Upper lobe of right lung (tissue), 1 donor: ENCODE measurements at places on chromosomes 2 and 18. TPM values are rescaled to one million over a fixed set of nuclear protein-coding genes. Genes with fewer than 3 reads are reported as not detected.

The TEX44 gene
- not detected for total RNA-seq

The TMEM131 gene
- 43.3 TPM for total RNA-seq

DNA sequence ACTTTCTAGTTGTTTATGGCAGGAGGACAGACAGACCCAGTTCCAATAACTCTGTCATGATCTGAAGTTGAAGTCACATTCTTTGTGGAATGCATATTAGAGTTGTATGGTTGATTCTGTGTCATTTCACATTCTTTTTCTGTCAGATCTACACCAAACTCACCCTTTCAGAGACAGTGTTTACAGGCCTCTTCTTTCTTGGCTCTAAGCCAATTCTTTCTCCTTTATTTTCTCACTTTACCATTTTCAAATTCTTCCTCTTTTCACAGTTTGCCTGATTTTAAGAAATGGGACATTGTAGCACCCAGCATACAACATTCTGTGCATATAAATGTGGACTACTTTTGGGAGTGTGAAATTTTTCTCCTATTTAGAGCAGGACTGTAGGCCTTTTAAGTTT is 103.7 kb downstream of the CCDC85A start:
- H3K36me3 ChIP-seq: no peaks in the 10 kb centered on the region
- no peak overlapping the region for H3K27ac ChIP-seq
- H3K4me3 ChIP-seq: no peak overlapping the region
- no peak for DNase-seq

GRCh38 chr2:196535742-196536141 is 103.8 kb upstream of the CCDC150 start:
- no peaks in the 10 kb centered on the region for H3K4me1 ChIP-seq
- H3K36me3 ChIP-seq: no peaks in the 10 kb centered on the region
- H3K4me3 ChIP-seq: no peak overlapping the region
- no peak for DNase-seq

DNA sequence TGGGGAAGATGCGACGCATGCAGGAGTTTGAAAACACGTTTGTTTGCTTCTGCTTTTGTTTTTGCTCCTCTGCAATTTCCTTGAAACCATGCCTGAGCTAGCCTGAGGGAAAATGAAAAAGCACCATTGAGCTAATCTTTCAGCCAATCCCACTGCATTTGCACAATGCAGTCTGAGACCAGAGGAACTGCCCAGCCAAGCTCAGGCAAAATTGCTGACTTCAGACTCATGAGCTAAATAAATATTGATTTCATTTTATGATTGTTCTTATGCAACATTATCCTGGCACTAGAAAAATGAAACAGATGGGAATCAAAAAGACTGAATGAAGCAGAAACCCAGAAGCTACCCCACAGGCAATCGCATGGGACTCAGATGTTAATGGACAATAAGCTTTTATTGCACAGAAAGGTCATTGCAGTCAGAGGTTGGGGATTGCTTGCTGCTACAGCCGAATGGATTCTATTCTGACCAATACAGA is 37.0 kb downstream of the TPRKB start:
- no peak overlapping the region for H3K4me3 ChIP-seq
- H3K27ac ChIP-seq: peak overlapping the region; percentile 47
- DNase-seq: no peak
- H3K36me3 ChIP-seq: no peaks in the 10 kb centered on the region
- H3K4me1 ChIP-seq: peaks cover 23% of the 10 kb centered on the region

DNA sequence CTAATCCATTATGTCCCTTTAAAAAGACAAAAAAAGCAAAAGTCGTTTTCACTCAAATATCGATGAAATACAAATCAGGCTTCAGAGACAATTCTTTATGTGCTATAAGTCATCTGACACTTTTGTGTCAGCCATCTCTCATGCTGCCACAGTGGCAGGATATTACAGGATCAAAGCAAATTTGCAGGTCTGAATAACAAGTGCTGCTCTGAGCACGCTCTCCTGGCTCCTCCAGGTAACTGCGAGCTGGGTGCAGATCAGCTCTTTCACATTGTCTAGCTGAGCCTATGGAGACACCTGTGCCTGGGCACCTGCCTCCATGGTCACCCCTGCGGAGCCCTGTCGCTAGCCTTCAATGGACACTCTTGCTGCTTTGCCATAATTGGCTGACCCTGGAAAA is 250.2 kb upstream of the RAB12 start:
- no peak overlapping the region for H3K4me3 ChIP-seq
- no peak for DNase-seq
- no peaks in the 10 kb centered on the region for H3K27me3 ChIP-seq

The RIOK3 gene
- total RNA-seq: 63.7 TPM

GRCh38 chr18:76932026-76932819 is 109.9 kb downstream of the ZNF236 start:
- DNase-seq: no peak
- H3K4me3 ChIP-seq: no peak overlapping the region
- peaks cover 68% of the 10 kb centered on the region for H3K36me3 ChIP-seq
- no peak overlapping the region for H3K27ac ChIP-seq

DNA sequence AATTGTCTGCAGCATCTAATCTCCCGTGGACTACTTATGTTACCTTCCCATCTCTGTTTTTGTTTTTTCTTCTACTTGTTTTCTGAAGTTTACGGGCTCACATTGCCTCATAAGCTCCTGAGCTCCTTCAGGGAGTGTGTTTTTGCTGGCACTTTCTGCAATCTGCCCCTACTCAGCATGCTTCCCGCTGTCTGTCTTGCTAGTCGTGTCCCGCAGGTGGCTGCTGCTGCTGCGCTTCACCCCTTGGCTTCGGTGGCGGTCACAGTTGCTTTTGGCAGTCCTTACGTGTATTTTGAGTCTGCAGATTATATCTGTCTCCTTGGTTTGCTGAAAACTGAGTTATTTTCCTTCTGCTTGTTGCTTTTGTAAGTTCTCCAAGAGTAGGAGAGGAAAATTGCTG is 37.3 kb downstream of the FER1L5 start:
- H3K4me1 ChIP-seq: no peaks in the 10 kb centered on the region
- H3K4me3 ChIP-seq: no peak overlapping the region
- peak overlapping the region; percentile 7 for H3K27ac ChIP-seq
- DNase-seq: no peak
- no peaks in the 10 kb centered on the region for H3K27me3 ChIP-seq
